ENCODE measurements at places on chromosomes 6 and 20.

- DNase-seq, result no peak
Observed at GRCh38 chr6:112049026-112049799, 4.7 kb upstream of the CCN6 start.

DNA sequence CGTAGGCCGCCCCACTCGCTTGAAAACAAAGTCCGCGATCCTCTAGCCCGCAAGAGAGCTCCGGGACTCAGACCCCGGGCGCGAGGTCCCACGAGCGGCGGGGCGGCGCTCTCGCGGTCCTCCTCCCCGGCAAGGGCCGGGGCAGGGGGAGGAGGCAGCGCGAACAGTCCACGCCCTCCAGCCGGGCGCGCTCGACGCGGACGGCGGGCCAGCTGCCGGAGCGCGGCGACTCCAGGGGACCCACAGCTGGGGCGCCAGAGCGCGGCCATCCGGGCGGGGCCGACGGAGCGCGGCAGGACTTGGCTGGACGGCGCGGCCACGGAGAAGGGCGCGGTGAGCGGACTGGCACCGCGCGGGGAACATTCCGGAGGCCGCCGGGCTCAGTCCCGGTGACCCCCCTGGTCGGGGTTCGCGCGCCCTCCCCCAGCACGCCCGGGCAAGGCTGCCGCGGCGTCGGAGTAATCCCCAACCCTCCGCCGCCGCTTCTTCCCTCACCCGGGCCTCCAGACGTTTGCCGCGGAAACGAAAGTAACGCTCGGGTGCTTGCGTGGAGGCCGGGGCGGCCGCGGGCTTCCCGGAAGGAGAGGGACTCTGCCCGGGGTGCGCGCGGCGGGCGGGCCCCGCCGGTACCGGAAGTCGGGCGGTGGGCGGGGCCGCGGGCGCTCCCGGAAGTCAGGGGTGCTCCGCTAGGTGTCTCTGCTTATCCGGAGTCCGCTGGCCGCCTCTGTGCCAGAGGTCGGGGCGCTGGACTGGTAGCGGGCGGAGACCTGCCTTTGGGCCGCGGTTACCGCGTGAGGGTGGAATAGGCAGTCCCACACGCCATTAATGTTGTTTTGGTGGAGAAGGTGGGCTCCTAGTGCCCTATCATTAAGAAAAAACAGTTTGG is at the start of gene RIPK1:
Gene RIPK1, plus strand, starts transcription at position 166 of the 886 bp plus-strand sequence. CDS start 8,330 bp downstream, outside the sequence.
- DNase-seq, result peak; percentile 97

GRCh38 chr6:36336208-36336710 is 429 bp downstream of the BNIP5 start:
- DNase-seq, result no peak

- no peak for DNase-seq
Observed at GRCh38 chr20:24971376-24972101, 21.0 kb downstream of the APMAP start.

- no peak for DNase-seq
Observed at GRCh38 chr20:25081730-25082497, at the start of gene VSX1. TSS of gene VSX1 (minus strand) at chr20:25082141. CDS start at chr20:25082096, 45 bp downstream.

DNA sequence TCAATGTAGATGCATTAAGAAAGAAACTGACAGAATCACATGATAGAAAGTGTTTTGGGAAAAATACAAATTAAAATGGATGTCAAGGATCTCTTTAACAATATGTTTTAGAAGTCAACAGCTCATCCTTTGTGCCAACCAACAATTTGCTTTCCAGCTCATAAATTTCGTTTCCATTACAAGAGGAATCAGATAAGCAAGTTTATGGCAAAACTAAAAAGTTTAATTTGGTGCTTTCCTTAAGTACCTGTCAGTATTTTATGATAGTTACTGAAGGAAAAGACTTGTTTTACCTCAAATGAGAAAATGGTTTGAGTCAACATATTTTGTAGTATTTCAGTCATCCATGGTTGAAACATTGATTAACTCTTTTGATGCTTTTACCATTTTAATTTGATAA is 130.0 kb downstream of the CDKAL1 start:
- DNase-seq, result no peak

DNA sequence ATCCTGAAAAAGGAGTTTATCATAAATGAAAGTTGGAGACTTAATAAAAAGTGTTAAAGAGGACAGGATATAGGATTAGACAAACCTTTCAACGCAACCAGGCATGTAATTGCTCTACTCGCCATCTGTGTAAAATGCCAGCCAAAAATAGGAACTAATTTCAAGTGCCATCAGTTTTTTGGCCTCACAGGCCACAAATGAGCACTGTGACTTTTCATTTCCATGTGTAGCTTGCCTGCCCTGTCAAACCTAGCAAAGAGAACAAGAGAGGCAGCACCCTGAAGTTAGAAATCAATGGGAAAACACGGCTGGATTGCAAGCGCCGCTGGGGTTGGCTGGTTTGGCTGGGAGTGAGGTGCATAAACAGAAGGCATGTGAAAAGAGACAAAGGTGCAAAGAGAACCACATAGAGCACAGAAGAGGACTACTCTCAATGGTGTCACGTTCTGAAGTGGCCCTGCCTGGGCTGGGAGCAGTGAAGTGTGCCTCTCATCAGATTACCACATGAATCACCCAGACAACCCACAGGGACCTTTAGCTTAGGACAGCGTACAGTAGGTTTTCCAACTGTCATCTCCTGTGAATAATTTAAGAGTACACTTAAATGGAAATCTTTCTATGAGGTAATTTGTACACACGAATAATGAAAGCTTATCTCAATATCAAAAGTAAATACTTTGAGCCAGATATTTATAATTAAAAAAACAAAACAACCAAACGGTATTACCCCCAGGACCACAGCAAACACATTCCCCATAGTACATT is 78.0 kb upstream of the NHSL1 start:
- DNase-seq, result no peak

GRCh38 chr6:42025066-42025844 is 25.1 kb upstream of the TAF8 start:
- DNase-seq, result no peak

DNA sequence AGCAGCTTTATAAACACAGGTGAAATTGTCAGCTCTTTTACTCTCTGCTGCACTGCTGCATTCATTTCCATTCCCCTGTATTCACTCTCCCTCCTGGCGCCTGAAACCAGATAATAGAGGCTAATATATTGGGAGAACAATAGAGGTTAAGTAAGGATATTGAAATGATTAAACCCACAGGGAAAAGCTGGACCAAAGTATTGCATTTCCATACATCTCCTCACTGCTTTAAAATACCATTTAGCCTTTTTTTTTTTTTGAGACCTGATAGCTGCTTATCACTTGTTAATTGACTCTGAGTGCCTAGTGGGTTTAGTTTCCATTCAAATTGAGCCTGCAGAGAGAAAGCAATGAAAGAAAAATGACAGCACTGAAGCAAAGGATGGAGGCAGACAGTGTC is 540.5 kb upstream of the IMPG1 start:
- no peak for DNase-seq

DNA sequence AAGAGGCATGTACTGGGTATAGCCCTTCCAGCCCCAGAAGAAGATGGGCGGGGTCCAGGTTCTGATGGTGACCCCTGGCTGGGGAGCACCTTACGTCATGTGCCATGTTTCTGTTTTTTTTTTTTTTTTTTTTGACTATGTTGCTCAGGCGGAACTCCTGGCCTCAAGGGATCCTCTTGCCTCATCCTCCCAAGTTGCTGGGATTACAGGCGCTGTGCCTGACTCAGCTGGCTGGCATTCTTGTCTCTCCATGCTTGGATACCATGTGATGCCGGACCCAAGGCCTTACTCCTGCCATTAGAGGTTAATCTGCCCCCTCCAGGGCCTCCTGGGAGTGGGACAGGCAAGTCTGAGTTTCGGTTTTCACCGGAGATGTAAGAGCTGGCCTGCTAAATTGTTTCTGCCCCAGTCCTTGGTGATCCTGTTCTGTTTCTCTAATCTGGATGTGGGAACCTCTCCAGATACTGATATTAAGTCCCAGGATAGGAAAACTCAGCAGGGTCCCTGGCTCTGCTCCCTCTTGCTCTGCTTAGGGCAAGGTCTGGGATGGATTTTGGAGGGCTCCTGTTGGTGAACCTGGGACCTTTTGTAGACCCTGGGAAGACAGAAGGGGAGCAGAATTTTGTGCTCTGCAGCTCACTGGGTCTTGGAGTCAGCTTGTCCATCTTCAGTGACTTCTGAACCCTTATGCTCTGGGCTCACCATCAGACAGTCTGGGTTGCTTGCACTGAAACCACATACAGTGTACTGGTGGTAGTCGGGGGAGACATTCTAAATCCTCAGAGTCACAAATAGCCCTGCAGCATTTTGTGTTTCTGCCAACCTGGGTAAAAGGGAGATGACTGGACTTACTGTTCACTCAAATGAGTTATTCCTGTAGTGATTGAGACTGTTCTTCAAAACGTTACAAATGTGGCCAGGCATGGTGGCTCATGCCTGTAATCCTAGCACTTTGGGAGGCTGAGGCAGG is 45.1 kb downstream of the PTK7 start:
- DNase-seq, result no peak

DNA sequence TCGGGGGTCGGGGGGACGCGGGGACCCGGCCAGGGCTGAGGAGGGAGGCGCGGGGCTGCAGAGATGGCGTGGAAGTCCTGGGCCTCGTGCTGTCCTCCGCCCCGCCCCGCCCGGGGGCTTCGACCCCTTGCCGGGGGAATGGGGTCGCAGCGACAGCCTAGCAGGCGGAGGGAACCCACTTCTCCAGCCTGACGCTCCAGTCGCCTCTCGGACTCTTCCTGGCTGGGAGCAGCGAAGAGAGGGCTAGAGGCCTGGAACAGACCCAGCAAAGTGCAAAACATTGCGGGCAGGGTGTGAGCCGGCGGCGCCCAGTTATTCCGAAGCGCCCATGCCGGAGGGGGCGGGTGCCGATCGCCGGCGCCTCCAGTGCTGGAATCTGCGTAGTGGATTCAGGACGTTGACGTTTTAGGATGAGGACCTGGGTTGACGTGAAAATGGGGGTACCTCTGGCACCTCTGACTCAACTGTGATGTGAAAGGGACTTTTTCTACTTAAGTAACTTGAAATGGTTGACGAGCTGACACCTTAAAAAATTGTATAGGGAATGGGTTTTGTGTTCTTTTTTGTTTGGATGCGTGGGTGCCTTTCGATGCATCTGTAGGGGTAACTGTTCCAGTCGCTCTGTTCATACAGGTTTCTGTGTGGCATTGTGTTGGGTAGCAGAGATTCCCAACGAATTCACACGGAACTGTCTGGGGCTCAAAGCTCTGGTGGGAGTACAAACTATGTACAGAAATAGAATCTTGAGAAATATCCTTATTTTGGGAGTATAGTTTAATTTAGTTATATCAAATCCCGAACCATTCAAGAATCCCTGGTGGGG is 1.4 kb downstream of the SLC35F1 start:
- no peak for DNase-seq

GRCh38 chr20:53866794-53867740 is 203.3 kb downstream of the BCAS1 start:
- peak; percentile 45 for DNase-seq

DNA sequence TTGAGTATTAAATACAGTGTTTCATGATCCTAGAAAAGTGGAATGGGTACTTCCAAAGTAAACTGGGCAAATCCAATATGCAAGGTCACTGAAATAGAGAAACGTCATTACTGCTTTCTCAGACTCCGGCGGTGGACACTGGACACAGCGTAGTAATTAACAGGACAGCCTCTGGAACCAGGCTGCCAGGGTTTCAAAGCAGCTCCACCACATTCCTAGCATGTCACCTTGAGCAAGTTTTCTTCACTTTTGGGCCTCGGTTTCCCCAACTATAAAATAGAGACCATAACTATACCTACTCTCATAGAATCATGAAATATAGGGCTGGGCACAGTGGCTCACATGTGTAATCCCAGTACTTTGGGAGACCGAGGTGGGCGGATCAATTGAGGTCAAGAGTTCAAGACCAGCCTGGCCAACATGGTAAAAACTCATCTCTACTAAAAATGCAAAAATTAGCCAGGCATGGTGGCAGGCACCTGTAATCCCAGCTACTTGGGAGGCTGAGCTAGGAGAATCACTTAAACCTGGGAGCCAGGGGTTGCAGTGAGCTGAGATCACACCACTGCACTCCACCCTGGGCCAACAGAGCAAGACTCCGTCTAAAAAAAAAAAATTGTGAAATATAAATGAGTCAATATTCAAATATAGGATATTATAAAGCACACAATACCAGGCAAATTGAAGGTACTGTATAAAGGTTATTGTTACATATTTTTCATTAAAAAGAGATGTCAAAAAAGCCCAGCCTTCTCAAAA is 24.9 kb downstream of the ARHGAP18 start:
- DNase-seq, result no peak

DNA sequence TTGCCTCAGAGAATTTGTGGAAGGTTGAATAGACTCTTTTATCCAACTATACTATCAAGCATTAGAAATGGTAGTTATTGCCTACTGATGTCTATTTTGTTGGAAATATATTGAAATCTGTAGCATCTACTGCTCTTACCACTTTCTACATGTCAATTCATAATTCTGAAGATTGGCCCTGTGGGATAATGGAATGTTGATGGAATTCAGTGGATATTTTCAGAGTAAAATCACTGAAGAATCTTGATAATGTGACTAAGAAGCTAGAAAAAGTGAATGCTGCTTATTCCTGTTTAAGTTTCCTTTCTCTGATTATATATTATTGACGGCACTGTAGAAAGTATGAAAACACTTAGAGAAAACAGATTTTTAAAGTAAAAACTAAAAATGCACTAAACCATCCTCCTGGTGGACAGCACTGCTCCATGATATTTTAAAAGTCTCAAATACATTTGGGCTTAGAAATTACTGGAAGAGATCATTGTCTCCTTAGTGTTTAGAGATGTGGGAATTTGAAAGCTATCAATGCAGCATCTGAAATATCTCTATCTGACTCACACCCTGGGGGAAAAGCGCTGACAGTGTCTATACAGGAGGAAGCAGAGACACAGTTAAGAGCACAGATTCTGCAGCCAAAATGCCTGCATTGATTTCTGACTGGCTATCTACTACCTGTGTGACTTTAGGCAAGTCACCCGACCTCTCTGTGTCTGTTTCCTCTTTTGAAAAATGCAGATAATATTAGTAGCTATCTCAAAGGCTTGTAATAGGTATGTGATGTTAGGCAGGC is 37.9 kb upstream of the RCAN2 start:
- DNase-seq, result no peak

GRCh38 chr20:22762576-22763256 is 178.3 kb upstream of the FOXA2 start:
- no peak for DNase-seq

GRCh38 chr20:47456952-47457724 is 44.5 kb upstream of the NCOA3 start:
- peak; percentile 91 for DNase-seq

- DNase-seq, result no peak
Observed at GRCh38 chr6:147621263-147621662, 112.8 kb downstream of the SAMD5 start.

GRCh38 chr6:126886106-126886505 is 232.4 kb upstream of the RSPO3 start:
- no peak for DNase-seq

Data from activated CD4-positive, alpha-beta T cell treated with anti-CD3 and anti-CD28 coated beads, Interleukin-10, Interleukin-2, amounts not matched to agents 100 ng/mL and 50 ng/mL, durations not matched to agents 16 hours and 8 hours (primary cell).